ENCODE measurements at places on chromosomes 5 and 9. TPM values are rescaled to one million over a fixed set of nuclear protein-coding genes. Genes with fewer than 3 reads are reported as not detected.
A peak's percentile ranks its signal among the peaks of the same experiment; 100 is the strongest.

- no peak for DNase-seq
Observed at GRCh38 chr5:179886190-179886911, 21.3 kb downstream of the TBC1D9B start.

- peak; percentile 60 for DNase-seq
Observed at GRCh38 chr5:139458580-139459407, 3.7 kb downstream of the ECSCR start.

DNA sequence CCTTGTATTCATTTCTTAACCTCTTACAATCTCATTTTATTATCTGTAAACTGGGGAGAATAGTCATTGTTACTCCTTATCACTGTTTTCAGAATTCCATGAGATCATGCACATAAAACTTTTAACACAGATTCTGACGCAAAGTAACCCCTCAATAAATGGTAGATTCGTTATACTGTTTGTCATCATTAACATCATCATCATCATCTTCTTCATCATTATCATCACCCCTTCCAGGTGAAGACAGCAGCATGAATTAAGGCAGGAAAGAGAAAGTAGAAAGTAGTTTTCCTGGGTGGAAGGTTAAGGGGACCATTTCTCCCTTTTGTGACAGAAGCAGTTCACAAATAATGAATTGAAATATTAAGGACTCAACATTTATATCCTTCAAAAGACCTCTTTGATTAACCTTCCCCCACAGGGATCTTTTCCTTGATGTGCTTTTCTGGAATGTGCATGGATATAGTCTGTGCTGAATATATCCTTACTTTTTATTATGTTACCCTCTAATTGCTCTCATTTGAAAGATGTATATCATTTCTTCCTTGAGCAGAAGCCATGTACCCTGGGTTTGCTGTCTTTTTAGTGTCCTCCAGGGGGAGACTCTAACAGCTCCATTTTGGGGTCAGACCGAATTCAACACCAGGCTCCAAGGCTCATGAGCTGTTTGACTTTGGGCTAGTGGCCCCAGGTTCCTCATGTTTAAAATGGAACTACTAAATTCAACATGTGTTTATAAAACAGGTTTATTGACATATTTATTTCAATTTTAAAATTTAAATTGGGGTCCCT lies 1029.9 kb upstream of the WWC1 start:
- DNase-seq = no peak

DNA sequence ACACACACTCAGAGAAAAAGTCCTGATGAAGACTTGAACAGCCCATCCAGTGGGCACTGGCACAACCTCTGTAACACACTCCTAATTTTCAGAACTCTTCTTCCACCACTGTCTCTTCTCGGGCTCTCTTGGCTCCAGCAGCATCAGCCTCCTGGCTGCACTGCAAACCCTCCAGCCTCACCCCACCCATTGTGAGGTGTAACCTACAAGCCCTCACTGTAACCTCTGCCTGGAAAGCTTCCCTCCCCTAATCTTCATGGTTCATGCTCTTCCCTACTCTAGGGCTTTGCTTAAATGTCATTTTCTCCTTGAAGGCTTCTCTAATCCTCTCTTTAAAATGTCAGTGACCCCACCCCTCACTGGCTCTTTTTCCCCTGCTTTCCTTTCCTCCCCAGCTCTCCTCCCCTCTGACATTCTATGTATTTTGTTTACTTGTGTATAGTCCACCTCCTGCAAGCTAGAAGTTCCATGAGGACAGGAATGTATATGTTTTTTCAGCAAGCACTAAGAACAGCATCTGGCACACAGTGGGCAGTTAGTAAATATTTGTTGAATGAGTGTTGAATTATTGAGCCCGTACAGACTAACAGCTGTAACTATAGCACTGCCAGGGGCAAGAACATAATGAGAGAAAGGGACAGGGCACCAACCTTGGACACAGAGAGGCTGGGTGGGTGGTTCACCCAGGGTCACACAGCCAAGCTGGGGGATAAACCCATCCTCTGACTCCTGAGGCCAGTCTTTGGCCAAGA lies 76.4 kb downstream of the ESM1 start:
- no peak for DNase-seq

GRCh38 chr5:149489605-149490037 lies 61.6 kb downstream of the CSNK1A1 start:
- DNase-seq = no peak

- DNase-seq = no peak
Observed at GRCh38 chr5:115379622-115380344, 83.3 kb upstream of the CCDC112 start.

GRCh38 chr5:34867660-34868059 lies 28.7 kb downstream of the TTC23L start:
- DNase-seq = no peak

DNA sequence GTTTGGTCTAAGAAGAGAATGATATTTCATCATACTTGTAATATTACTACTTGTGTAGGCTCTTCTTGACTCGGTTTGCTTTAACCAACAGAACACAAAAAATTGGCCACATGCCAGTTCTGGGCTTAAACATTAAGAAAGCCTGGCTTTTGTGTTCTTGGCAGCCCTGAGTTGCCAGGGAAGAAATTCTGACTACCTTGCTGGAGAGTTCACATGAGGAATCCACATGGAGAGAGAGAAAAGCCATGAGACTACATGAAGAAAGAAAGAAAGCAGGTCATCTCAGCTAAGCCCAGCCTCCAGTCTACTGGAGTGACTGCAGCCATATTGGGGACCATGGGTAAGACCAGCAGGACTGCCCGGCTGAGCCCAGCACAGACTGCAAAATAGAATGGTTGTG lies 524.8 kb downstream of the RAB3C start:
- no peak for DNase-seq

The HRCT1 gene
- total RNA-seq = not detected

The NTRK2 gene
- total RNA-seq = under 0.01 TPM

The ACTBL2 gene
- not detected for total RNA-seq

Measured in hematopoietic multipotent progenitor cell (in vitro differentiated cells).